Muscle of leg (tissue), 16 donors: ENCODE measurements at places on chromosomes 7 and 10. TPM values are rescaled to one million over a fixed set of nuclear protein-coding genes. Genes with fewer than 3 reads are reported as not detected.

- DNase-seq: peak; percentile 62
Observed at GRCh38 chr10:126214021-126214420, 174.3 kb downstream of the ADAM12 start.

DNA sequence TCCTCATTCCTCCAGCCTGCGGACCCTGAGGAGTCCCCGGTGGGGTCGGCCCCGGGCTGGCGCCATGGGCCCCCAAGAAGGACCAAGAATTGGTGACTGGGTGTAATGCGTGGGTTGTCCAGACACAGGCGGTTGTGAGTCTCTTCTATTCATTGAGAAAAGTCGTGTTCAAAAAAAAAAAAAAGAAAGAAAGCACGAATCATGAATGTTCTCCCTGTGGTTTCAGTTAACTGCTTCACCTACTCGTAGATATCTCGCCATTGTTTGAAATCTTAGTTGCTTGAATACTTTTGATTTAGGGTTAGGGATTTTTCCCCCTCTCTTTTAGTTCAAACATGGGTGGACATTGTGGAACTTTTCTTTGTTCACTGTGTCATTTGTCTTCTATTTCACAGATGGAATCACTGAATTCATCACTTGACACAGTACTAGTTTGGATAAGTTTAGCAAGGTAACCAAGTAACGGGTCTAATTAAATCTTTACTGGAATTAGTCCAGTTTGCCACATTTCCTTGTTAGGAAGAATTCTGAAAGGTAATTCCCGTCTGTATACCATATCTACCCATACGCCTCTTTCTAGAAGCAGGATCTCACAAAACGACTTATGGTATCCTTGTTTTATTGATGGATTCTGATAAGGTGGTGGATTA, 775 bp downstream of the STARD3NL start:
- no peak for DNase-seq

DNA sequence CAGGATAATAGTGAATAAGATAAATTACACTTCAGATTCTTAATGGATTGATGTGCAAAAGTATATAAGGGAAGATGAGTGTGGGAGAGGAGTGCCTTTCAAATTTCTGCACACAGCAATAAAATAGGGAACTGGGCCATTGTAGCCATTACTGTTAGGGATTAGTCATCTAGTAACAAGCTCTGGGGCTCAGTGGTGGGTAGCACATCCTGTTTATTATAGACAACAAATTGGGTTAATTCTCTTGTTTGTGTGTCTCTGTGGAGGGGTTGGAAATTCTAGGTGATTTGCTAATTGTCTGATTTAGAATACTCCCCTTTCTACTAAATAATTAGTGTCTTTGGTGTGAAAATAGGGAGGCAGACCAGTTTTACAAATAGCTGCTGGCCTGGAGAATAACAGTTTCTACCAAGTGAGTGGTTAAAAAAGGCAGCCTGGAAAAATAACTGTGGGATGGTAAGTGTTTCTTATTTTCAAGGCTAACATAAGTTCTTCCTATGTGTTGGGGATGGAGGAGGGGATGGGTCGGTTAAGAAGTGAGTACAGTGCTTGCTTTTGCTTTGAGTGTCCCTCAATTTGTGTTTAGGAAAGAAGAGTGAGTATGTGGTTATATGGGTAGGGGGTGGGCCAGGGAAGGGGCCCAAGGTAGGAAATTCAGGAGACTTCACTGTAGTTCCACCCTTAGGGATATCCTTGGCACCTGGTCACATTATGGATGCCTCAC, 43.3 kb upstream of the TMEM248 start:
- no peak for DNase-seq

- DNase-seq: no peak
Observed at GRCh38 chr10:12073526-12073925, 4.8 kb downstream of the DHTKD1 start.

DNA sequence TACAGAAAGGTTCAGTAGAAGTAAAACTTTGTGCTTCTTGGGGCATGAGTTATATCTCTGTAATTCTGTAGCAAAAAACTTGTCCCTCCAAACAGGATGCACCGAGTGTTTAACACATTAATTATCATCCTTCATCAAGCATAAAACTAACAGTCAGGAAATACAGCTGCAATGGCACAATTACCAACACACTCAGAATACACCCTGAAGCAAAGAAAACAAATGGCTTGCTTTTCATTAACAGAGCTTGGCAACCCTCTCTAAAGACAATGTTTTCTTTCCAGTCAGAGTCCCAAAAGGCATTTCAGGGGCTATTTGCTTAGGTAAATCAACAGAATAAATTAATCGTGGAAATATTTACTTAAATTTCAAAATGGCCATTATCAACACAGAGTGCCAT, 107.7 kb downstream of the ICA1 start:
- DNase-seq: no peak

The UNCX gene
- polyA plus RNA-seq: not detected

- no peak for DNase-seq
Observed at GRCh38 chr7:80844916-80845315, 73.9 kb downstream of the SEMA3C start.

DNA sequence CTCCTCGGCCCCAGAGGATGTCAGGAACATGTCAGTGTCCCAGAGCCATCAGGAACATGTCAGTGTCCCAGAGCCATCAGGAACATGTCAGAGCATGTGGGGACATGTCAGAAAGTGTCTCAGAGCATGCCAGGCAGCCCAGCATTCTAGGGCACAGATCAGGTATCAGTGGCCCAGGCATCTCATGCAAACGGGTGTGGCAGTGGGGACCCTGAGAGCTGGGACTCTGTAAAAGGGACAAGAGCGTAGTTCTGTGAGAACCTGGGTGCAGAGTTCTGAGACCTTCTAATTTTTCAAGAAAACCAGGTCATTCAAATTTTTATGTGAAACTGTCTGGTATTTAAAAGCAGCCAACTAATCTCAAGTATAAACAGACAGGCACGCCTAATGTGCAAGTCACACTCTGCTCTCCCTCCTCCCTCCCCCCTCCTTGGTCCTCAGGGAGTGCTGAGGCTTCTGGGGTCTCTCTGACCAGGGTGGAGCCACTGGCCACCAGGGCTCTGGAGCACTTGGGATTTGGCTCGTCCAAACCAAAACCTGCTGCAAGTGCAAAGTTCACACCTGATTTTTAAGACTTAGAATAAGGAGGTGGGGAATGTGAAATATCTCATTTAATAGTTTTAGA, 64.6 kb downstream of the ALOX5 start:
- DNase-seq: no peak
